ENCODE measurements at places on chromosomes 2 and 18. TPM values are rescaled to one million over a fixed set of nuclear protein-coding genes. Genes with fewer than 3 reads are reported as not detected.

- DNase-seq: no peak
Measured at GRCh38 chr2:45567288-45567963, 43.6 kb downstream of the SRBD1 start.

DNA sequence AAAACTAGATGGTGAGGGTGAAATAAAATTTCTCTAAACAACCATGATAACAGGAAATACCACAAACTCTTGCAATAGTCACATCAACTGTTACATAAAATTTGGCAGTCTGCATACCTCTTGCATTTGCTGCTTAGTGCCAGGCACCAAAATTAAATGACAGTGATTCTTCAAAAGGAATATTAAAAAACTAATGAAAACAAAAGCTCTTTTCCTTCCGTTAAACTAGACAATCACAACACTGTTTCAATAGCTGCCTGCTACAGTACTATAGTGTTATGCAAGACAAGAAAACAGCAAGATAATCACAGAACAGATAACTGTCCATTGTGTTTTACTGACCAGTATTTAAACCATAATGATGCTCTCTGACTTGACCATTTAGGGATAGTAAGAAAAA is 239.0 kb upstream of the SMAD7 start:
- DNase-seq: no peak

- no peak for DNase-seq
Measured at GRCh38 chr2:206452242-206452641, 8.9 kb downstream of the ADAM23 start.

- no peak for DNase-seq
Measured at GRCh38 chr2:137435162-137435561, 529.1 kb upstream of the HNMT start.

DNA sequence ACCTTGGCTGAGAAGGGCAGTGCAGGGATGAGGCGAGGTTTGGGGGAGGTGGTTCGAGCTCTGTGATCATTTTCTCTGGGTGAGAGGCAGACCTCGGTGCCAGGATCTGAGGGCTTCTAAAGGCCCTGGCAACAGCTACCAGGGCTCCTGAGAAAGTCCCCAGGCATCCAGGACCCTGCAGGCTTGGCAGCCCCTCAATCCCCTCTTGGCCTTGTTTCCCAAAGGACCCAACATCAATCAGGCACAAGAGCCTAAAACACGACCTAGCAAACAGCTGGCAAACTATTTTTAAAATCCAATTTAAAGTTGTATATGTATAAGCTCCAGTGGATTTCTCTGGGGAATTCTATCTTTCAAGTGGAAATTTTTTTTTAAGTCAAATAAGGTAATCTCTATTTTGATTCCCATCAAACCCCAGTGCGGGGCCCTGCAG is 15.0 kb upstream of the MAT2A start:
- DNase-seq: no peak

DNA sequence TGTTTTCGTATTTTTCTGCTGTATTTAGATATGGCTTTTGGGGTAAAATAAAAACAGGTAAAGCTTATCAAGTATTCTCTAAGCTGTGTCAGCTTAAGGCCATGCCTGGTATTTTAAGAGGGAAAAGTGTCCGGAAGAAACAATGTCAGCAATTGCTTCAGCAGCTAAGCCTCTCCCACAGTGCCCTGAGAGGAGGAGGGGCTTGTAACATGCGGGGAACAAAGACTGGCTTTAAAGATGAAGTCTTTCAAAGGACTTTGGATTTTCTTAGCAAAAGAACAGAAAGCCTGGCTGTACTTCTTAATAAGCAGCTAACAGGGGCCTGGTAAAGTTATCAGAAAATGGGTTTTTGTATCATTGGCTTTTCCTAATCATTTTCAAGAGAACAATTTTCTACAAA is 102.8 kb downstream of the PXDN start:
- no peak for DNase-seq

DNA sequence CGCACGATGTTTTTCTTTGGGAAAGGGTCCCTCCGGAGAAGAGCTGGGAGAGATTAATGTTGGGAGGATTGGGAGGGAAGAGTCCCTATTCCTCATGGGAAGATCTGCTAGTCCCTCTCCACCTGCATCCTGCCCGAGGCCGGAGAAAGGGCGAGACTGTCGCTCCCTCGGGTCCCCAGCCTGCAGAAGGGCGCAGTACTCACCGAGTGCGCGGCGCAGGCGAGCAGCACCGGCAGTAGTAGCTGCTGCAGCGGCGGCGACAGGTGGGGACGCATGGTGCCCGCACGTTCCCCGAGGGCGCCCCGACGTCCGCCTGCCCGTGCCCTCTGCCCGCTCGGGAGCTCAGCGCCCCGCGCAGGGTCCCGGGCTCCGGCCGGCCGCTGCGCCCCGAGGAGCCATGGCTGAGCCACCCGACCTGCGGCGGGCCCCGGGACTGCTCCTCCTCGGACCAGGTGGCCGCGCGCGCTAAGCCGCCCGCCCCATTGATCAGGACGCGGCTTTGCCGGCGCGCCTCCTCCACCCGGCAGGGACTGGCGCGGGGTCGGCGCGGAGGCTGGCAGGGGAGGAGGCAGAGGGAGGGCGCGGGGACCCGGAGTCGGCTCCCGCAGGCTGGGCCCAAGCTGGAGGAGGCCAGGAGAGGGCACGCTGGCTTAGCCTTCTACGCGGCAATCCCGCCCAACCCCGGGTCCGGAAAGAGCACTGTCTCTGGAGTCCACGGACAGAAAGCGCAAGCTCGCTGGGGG is at the start of gene SCTR:
SCTR (minus strand) TSS at position 532 of the 743 bp plus-strand sequence; CDS start at position 275, 257 bp downstream.
- no peak for DNase-seq

DSG4 gene
- not detected for total RNA-seq
